ENCODE measurements at places on chromosomes 4 and X. TPM values are rescaled to one million over a fixed set of nuclear protein-coding genes. Genes with fewer than 3 reads are reported as not detected.

The DTHD1 gene
- 2.0 TPM for total RNA-seq

DNA sequence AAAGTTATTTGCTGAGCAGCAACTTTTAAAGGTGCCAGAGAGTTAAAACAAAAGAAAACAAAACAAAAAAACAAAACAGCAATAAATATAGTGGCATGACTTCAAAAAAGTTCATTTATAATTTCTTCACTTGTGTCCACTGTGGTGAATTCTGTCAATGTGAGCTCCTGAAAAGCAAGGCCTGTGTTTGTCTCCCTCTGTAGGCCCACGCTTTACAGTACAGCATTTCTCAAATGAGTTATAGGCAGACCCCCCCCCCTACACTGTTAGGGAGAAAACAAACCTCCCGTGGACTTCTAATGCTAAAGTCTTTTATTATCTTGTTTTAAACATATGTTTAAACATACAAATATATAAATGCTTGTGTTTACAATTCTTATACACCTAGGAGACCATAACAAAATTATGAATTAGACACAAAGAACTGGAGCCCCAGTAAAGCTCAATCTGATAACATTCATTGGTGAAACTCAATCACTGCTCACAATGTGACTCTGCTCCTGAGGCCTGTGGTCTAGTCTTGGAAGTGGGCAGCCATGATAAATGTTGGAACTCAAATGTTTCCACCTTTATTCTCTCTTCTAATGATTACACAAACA lies 47.0 kb upstream of the SCOC start:
- no peak for DNase-seq

DNA sequence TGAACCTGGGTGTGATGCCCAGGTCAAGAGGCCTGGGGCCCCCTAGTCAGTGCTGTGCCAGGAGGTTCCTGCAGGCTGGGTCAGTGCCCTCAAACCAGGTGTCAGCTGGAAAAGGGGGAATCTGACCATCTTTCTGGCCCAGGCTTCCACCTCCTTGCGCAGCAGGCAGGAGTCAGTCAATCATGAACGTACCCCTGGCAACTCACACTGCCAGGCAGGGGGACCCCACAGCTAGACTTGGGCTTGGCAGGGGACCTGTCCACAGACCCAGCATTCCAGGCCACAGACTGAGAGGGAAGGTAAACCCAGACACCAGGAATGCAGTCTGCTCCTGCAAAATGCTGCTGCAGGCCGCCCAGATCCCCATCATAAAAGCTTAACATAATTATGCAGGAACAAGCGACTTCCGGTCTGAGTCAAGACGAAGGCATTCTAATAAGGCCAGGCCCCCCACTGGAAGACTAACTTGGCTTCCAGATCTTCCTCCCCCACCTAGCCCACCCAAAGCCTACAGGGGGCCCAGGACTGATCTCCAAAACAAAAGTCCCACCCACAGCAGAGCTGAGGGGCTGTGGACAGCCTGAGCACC lies 156.3 kb downstream of the BCOR start:
- no peak for DNase-seq

DNA sequence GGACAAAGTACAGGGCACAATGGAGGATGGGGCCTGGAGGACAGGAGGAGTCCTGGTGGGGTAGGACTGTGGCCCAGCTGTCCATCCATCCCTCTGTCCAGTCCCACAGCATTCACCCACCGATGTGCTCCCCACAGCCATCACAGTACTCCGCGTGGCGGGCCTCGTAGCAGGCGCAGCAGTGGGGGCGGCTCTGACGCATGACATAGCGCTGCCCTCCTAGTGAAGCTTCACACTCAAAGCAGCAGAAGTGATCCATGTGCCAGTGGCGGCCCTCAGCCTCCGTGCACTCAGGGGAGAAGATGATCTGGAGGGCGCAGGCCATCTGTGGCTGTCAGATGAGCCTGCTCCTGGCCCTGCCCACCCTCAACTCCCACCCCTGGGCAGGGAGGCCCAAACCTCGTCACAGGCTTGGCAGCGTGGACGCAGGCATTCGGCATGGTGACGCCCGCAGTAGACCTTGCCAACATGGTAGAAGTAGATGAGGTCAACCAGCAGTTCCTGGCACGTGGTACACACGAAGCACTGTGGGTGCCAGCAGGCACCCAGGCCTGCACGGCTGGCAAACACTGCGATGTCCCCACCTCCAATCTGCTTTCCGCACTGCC lies 6.3 kb downstream of the PLP2 start:
- DNase-seq, result no peak

DNA sequence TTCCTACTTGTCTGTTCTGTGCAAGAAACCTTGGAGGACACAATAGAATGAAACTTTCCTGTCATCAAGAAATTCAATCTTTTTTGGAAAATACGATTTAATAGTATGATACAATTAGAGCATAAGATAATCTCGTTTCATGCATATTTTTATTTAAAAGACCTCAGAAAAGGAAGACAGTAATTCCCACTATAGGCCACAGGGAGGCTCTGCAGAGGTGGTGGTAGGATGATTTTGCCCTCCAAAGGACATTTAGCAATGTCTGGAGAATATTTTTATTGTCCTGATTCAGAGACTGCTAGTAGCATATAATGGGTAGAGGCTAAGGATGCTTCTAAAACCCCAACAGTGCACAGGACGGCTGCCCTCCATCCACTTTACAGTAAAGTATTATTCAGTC lies 68.7 kb downstream of the PAK3 start:
- no peak for DNase-seq

The PGAM4 gene
- total RNA-seq, result 0.44 TPM

GRCh38 chr4:99833756-99834155 lies 17.1 kb downstream of the DAPP1 start:
- DNase-seq, result no peak

DNA sequence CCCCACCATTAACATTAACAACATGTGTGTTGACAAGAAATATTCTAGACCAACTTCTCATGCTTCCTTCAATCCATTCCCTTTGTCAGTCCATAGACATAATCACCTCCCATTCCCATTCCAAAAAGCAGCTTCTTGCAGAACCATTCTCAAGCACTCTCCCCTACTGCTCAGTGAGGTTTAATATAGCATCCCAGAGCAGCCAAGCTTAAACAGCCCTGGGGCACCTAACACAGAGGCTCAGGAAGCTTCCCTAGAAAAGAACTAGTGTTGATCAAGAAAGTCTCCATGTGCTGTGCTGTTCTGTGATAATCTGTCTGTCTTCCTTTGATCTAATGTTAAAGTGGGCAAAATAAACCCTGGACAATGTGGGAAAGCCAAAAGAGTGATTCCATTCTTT lies 174.2 kb upstream of the NOCT start:
- no peak for DNase-seq

The ATP7A gene
- 9.2 TPM for total RNA-seq

DNA sequence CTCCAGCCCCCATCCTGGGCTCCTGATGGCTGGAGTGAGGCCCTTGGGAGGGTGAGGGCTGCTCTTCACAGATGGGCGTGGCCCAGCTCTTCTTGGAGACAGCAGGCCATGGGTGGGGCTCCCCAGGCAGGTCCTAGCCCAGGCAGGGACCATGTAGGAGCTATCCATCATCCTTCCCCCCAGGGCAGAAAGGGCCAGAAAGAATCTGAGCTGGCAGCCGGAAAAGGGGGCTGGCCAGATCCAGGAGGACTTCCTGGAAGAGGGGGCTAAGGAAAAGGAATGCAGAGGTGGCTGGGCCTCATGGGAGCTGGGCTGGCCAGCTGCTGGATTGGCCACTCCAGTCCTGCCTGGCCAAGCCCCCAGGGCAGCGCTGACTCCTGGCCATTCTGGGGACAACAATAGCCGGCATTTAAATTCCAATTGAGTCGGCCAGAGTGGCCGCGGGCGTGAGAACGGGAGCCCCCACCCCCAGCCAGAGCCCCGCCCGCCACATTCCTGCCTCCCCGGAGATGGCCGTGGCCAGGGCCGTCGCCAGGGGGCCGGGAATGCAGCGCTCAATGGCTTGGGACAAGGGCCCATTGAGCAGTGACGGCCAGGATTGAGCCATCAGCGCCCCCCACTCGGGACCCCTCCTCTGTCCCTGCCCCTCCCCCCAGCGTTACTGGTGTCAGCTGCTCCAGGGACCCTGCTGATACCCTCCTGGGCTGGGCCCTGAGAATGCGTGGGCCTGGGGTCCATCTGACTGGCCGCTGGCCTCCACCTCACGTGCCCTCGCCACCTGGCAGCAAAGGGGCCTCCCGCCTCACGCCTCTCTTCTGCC lies 15.1 kb upstream of the FGFR3 start:
- no peak for DNase-seq

The ENPP6 gene
- total RNA-seq, result not detected

The AMTN gene
- not detected for total RNA-seq

GRCh38 chr4:74267998-74268606 lies 40.2 kb upstream of the EPGN start:
- no peak for DNase-seq

- DNase-seq, result no peak
Observed at GRCh38 chrX:15758140-15758539, 20.1 kb downstream of the CA5B start.

DNA sequence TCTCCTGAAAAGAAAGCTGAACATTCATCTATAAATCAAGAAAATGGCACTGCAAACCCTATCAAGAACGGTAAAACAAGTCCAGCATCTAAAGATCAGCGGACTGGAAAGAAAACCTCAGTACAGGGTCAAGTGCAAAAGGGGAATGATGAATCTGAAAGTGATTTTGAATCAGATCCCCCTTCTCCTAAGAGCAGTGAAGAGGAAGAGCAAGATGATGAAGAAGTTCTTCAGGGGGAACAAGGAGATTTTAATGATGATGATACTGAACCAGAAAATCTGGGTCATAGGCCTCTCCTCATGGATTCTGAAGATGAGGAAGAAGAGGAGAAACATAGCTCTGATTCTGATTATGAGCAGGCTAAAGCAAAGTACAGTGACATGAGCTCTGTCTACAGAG lies 28.6 kb downstream of the PAQR3 start:
- DNase-seq, result no peak

The PRDM5 gene
- not detected for total RNA-seq

The DCLK2 gene
- not detected for total RNA-seq

DNA sequence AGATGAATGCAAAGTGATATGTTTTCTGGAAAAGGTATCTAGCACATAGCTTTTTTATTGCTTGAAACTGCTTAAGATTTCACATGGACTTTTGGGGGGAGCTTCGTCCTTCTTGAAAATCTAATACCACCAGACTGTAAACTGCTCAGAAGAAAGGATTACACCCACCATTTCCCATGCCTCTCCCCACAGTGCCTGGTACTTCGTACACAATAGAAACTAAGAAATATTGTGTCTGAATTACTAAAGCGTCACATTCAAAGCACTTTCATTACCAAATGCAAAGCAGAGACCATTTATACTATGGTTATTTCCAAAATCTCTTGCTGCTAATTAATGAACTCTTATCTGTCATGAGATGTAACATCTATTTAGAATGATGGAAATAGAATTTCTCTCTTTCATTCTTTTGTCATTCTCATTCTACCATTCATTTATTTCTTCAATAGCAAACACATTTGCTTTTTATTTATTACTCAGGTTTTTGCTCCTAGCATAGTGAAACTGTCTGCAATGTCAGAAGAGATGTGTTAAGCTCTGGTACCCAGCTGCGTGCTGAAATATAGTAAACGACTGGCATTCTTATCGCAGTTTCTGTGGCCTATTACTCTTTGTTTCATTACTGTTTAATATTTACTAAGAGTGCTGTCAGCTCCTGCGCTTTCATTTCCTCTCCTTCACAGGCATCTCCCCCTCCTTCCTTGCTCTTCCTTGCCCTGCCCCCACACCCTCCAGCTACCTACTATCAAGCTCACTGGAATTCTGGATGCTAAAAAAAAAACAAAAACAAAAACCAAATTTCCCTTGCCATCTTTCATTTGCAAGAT lies 51.4 kb upstream of the RAPGEF2 start:
- peak; percentile 84 for DNase-seq

Data from GM12878 (cell line).